ENCODE measurements at places on chromosomes 6 and 20. TPM values are rescaled to one million over a fixed set of nuclear protein-coding genes. Genes with fewer than 3 reads are reported as not detected.

The OPRL1 gene
- 0.63 TPM for total RNA-seq

The PSORS1C1 gene
- 7.0 TPM for total RNA-seq

The PSMG4 gene
- total RNA-seq, result 15.4 TPM

The RIPPLY2 gene
- total RNA-seq, result not detected

The TNNC2 gene
- 0.45 TPM for total RNA-seq

The SIRPD gene
- total RNA-seq, result not detected

The MATN4 gene
- total RNA-seq, result not detected

The DPPA5 gene
- not detected for total RNA-seq

The PEDS1 gene
- total RNA-seq, result 19.9 TPM

The HEY2 gene
- total RNA-seq, result 0.25 TPM

The LSM14B gene
- 31.0 TPM for total RNA-seq

The CGAS gene
- 5.4 TPM for total RNA-seq

The KCNK5 gene
- total RNA-seq, result under 0.01 TPM

The IFNGR1 gene
- 58.5 TPM for total RNA-seq

The LINC00237 gene
- total RNA-seq, result not detected

The TRIM15 gene
- not detected for total RNA-seq

The MOXD1 gene
- 78.8 TPM for total RNA-seq
